Activated CD4-positive, alpha-beta T cell treated with anti-CD3 and anti-CD28 coated beads for 24 hours (primary cell): ENCODE measurements at places on chromosomes 12 and 14.
A peak's percentile ranks its signal among the peaks of the same experiment; 100 is the strongest.

- DNase-seq: no peak
Measured at GRCh38 chr12:34290381-34290995, 268.2 kb downstream of the ALG10 start.

DNA sequence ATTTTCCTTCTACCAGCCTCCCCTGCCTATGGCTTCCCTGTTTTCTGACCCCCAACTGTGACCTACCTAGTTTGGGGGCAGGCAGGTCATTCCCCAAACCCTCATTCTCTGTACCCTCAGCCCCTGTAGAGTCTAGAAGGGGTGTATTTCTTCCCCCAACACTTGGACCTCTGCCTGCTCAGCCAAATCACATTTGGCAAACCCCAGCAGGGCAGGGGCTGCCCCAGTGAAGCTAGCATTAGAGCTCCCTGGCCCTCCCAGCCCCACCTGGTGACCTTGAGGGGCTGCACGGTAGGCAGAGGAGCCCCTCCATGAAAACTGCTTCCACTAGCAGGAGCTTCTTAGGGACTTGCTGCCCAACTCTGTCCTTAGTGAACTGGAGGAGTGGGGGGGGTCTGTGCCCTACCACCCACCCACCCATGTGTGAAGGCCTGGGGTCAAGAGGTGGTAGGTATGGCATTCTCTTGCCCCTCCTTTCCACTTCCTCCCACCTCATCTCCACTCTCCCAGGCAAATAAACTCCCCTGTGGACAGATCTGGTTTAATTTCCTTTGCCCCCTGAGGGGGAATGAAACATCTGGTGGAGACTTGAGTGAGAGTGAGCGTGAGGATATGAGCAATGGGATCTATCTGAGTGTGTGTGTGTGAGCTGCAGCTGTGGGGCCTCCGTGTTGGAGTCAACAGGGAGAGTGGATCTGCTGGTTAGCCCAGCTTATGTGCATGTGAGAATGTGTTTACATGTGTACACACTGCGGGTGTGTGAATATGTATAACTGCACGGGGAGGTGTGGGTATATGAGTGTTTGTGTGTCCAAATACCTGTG, 1.6 kb downstream of the NXPH4 start:
- no peak for DNase-seq

GRCh38 chr12:66669541-66669940, 9.3 kb downstream of the GRIP1 start:
- DNase-seq: no peak

GRCh38 chr12:22366181-22366580, 31.7 kb upstream of the ST8SIA1 start:
- no peak for DNase-seq

DNA sequence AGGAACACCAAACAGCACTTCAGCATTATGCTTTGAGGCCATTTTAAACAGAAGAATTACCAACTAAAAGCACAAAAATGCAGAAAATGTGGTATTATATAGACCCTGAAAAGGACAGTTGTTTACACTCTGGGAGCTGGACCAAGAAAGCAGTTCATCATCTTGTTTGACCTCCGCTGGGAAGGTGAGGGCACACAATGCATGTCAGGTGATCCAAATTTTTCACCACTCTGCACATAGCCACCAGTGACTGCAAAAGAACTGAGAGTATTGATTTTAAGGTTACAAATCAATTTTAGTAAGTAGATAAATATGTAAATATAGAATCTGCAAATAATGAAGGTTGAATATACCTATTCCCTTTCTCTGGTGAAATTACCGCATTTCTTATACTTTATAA, 119.6 kb downstream of the SLC16A7 start:
- no peak for DNase-seq

DNA sequence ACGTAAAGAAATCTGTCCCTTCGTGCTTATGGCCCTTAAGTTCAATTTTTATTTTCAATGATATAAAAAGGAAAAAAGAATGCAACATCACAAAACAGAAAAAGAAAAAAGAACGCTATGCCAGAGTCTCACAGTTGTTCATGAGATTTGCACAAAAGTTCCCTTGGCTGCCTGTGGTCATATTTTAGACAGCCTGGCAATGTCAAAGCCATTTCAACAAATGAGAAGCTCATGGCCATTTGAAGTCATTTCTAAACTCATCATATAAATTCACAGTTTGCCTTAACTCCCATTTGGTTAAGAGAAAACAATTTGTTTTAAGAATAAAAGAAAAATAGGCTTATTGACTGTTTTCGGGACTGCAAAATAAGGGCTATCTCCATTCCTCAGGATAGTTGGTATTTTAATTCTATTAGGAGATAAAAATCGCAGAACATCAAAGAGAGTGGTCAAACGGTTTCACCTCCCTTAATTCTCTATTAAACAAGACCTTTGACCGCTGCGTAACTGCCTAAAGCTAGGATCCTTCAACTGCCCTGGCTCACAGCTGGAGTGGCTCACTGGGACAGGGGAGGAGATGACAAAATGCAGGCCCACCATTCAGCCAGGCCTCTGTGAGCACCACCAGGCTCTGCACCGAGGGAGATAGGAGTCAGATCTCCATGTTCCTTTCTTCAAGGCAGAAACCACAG, 119.2 kb upstream of the DAAM1 start:
- DNase-seq: no peak

DNA sequence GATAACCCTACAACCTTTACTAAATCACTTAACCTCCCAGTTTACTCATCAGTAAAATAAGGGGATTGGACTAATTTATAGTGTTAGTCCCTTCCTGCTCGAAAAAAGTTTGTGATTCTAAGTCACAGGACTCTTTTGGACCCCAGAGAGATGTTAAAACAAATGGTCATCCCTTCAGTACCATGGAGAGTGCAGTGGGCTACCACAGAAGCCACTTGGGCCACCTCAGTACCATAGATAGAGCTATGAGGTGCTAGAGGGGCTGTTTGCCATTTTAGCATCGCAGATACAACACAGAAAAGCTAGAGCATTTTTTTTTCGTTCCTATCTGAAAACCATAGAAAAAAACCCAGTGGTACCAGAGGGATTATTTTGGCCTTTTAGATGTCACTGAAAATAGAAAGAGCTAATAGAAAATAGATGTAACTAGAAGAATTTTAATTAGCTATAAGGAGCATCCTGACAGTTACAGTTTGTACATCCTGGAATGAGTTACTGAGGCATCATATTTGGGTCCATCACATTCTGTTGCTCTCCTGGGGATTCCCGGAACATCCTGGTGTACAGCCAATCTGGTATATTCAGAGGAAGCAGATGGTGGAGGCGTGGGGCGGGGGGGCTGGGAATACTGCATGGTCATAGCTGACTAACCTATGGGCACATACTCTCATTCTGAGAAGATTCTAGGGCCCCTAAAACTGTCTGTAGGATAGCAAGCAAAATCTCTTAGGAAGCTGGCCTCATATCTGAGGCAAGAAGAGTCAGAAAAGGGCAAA, 2.8 kb downstream of the ZNF219 start:
- DNase-seq: no peak

DNA sequence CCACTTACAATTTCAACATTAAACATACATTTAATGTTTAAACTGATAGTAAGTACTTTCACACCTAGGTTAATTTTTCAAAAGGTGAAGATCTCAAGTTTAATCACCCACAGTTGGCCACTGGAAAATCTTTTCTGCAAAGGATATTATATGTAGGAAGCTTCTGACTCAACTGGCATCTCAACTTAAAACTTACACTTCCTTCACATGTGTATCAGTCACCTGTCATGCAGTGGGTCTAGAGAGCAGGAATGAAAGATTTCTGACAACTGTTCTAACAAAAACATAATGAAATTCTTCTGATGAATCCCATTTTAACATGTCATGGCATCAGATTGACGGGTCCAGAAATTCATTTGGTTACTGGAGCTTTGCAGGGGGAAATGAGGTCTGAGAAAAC, 192.8 kb downstream of the KLHL28 start:
- no peak for DNase-seq

- peak; percentile 1 for DNase-seq
Measured at GRCh38 chr14:59688224-59689170, 111.9 kb upstream of the CCDC175 start.

- DNase-seq: no peak
Measured at GRCh38 chr14:74459289-74459946, 33.4 kb upstream of the SYNDIG1L start.

GRCh38 chr12:64057706-64058105, 164.4 kb downstream of the KICS2 start:
- no peak for DNase-seq

- no peak for DNase-seq
Measured at GRCh38 chr12:121440768-121441167, 40.9 kb downstream of the RNF34 start.

DNA sequence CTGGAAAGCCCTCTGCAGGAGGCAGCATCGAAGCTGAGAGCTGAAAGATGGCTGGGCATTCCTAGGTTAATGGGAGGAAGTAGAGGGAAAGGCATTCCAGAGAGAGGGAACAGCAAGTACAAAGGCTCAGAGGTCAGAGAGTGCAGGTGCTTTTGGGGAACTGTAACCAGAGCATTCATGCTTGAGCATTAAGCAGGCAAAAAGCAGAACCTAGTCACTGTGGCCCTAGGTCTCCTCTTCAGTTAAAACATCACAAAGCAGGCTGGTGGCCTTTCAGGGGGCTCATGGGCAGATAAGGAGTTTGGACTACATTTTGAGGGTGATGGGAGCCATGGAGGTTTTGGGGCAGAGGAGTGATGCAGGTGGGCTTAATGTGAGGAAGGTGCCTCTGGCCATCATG, 169.2 kb upstream of the MYL2 start:
- DNase-seq: no peak

DNA sequence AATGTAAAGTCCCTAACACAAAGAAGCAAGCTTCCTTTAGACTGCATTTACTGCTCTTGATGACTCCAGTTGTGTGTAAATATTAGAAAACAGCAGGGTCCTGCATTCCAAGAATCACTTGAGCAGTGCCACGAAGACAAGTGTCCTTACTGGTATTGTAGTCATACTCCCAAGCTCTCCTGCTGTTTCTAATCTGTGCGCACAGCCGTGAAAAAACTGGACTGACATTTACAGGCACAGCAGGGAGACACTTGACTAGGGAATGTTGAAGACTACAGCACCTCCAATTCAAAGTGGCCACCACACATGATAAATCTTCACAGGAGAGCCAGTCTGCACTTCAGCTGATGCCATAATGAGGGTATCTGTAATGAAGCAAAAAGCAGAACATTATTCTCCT, 91.4 kb downstream of the VRK1 start:
- no peak for DNase-seq

GRCh38 chr12:91774434-91774921, 371.2 kb downstream of the BTG1 start:
- no peak for DNase-seq

DNA sequence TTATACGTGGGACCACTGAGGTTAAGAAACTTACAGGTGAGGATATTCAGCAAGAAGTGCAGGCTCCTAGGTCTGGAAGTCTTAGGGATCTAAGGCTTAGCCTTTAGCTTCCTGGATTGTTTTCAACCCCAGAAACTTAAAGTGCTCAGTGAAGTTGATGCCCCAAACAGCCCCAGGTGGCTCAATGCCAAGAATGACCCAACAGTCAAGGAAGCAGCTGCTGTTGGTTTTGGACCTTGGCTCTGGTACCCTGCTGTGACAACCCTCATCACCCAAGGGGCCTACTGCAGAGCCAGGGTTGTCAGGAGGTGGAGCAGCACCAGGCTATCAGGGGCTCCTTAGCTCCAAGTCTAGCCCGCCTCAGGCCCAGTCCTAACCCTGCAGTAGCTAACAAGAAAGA, 36.8 kb downstream of the VDR start:
- no peak for DNase-seq

DNA sequence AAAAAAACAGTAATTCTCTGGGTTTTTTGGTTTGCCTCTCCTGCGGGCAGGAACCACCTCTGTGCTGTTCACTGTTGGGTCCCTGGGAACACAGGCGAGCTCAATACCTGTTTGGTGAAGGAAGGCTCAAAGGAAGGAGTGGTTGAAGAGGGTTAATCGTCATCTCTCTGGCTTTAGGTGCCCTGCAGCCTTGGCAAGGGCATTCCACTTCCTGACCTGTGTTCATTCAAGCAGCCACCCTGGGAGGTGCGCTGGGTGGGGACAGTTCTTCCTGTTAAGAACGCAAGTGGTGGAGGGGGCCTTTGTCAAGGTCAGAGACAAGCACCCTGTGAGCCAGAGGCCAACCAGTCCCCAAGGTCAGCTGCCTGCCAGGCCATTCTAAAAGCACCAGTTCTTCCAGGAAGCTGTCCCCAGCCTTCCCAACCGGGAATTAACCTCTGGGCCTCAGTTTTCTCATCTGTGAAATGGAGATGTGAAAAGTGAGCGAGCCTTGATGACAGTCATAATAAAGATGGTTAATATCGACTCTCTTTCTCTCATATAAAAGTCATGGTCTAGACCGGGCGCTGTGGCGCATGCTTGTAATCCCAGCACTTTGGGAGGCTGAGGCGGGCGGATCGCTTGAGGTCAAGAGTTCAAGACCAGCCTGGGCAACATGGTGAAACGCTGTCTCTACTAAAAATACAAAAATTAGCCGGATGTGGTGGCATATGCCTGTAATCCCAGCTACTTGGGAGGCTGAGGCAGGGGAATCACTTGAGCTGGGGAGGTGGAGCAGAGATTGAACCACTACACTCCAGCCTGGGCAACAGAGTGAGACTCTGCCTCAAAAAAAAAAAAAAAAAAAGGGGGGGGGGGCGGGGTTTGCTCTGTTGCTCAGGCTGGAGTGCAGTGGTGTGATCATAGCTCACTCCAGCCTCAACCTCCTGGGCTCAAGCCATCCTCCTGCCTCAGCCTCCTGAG, 6.1 kb downstream of the RHOF start:
- no peak for DNase-seq

DNA sequence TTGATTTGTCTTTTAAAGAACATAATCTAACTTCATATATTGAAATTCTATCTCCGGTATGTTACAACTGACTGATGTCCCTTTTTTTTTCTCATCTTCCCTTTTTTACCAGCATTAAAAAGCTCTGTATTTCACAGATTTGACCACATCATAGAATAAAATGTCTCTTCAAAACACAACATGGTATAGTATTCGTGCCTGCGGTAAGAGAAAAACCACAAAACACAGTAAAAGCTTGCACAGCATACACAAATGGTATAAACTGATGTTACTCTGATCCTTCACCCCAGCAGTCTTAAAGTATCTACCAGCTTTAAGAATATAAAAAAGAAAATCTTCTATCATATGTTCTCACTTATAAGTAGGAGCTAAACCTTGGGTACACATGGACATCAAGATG, 83.4 kb downstream of the HECTD1 start:
- DNase-seq: no peak

DNA sequence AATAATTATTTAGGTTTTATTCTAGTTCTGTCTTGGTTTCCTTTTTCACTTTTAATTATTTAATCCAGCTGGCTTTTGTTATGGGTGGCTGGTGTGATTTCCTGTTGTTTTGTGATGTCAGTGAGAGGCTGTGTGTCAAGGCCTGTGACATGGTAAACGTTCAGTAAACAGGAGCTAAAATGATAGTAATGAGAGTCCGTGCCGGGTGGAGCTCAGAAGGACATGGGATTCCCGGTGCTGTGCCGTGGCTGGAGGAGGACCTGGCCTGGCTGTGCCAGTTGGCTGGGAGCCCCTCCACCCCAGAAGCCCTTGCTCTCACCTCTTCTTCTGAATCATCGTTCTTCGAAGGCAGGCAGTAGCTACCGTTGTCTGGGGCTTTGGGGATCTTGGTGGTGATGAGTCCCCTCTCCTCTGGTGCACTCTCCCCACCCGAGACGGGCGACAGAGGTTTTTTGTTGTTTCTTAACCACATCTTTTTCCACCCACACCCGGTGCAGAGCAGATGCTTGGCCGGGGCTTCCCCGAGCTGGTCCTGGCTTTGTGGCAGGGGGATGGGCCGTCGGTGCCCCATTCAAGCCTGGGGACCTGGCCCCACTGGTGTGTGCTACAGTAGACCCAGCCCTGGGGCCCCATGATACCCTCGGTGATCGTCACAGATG, 29.1 kb downstream of the SH2B3 start:
- peak; percentile 65 for DNase-seq

- DNase-seq: no peak
Measured at GRCh38 chr12:60335745-60336144, 739.9 kb downstream of the SLC16A7 start.
